ENCODE measurements at places on chromosomes 7 and 10.

GRCh38 chr10:49194212-49194920 lies 6.2 kb upstream of the TMEM273 start:
- no peak for DNase-seq

DNA sequence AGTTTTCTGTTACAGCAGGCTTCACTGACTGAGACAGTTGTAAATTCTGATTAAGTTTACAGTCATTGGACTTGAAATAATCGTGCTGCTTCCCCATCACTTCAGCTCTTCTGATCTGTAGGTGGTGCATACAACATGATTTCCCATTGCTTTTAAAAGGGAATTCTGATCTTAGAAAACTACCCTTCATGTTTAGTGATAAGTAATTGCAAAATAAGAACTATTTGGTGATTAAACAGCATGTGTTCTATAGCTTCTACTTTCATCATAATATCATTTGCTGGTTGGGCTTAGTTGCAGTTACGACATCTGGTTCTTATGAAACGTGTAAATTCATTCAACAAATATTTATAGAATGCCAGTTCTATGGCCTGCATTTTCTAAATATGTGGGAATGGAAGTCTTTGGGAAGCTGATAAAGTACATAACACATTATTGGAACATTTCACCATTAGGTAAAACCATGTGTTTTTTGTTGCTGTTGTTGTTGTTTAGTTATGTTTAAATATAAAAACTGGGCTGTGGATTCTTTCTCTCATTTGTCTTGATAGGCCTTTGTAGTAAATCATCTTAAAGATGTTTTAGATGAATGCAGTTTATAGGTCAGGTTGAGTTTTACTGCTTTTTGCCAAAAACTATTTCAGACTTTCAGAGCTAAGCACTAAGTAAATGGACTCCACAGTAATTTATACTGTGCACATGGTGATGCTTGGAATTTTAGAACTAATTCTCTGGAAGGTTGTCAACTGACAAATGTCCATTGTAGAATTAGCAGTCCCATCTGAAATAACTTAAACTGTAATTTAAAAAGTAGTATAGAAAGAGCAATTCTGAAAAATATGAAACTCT lies 13.1 kb downstream of the GNAI1 start:
- peak; percentile 85 for DNase-seq

DNA sequence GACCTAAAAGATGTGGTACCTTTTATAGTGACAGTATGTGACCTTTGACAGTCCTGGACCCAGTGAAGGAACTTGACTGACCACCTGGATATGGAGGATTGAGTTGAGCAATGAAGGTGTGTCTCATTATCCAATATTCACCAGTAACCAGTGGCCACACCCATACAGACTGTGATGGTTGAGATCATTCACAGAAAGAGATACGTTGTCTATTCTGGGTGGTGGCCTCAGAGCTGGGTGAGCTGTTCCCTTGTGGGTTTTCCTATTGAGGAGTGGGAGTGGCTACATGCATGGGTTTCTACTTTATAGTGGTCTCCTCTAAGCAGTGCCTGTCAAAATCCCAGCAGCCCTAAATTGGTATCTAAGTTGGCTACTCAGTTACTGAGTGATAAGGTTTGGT lies 507.4 kb downstream of the SORCS3 start:
- no peak for DNase-seq

DNA sequence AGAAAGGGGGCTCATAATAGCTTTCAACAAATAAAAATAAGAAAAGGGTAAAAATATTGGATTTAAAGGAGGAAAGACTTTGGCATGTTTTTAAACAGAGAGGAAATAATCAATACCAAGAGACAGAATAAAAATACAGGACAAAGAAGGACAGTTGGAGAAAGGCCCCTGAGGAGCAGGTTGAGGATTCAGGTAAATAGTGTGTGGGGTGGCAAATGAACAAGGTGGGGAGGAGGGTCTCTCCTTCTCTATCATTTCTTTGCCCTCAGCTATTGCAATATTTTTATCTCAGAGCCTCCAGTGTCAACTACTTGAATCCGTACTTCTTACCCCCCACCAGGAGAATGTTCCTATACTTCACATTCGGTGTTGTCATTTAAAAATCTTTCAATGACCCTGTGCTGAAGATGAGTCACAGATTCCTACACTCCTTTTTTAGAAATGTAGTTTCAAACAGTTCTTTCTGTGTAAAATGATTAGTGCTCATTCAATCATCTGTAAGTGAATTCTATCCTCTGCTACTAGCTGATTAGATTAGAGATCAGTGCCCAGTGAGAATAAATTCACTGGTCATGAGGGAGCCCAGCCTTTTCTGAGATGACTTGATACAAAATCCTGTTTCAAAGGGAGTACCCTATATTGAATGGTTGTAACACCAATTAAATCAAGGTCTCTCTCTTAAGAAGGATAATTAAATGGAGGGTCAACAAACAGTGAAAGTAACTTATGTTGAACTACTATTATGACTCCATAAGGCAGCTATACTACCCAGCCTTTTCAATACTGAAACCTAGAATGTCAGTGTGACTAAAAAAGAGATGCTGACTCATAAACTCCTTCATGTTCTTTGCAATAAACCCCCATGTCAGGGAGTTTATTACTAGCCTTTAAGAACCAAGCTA lies 50.4 kb upstream of the WNT16 start:
- no peak for DNase-seq

GRCh38 chr7:327233-327931 lies 37.4 kb downstream of the FOXL3 start:
- no peak for DNase-seq

DNA sequence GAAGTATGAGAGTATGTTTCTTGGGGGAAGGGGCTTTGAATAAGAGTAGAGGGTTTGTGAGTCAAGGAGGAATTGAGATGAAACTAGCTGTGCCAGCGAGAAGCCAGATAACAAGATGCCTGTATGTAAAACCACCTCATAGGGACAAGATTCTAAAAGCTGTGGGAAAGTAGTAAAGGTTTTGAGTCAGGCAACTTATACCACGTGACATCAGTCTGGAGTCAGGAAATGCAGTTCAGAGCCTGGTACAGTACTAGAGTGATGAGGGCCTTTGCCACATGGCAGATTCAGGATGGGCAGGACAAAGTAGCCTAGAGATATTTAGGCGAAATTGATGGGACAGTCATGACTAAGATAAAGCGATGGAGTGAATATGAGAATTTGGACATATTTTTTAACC lies 140.2 kb upstream of the PLXDC2 start:
- DNase-seq, result no peak
